ENCODE measurements at places on chromosomes 16 and 17.

DNA sequence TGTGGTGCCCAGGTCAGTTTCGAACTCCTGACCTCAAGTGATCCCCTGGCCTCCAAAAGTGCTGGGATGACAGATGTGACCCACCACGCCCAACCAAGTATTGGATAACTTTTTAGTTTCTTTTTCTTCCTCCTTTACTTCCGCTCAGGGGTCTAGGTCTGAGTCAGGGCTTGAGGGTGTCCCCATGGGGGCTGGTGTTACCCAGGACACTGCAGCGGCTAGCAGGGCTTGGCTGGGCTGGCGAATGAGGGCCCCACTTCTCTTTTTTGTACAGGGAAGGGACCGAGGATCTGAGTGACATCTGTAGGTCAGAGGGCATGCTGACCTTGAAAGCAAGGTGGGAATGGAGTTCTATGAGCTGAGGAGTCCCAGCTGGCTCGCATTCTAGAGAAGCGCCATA is 24.9 kb downstream of the RAB11FIP3 start:
- peak; percentile 46 for DNase-seq

DNA sequence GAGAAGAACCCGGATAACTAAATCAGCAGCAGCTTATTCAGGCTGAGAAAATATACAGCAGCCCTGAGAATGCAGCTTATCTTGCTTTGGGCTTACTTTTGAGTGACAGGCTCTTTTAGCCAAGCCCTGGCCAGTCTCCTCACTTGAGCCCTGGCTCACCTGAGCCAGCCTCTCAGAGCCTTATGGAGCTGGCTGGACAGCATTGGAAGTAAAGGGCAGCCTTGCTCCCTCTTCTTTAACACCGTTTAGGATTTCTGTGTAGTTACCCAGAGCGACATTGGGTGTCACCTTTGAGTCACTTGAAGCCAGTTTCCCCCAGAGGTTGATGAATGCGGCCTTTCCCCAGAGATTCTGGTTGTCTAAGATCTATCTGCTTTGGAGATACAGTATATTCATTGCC is 7.7 kb upstream of the NPIPB2 start:
- peak; percentile 47 for DNase-seq

DNA sequence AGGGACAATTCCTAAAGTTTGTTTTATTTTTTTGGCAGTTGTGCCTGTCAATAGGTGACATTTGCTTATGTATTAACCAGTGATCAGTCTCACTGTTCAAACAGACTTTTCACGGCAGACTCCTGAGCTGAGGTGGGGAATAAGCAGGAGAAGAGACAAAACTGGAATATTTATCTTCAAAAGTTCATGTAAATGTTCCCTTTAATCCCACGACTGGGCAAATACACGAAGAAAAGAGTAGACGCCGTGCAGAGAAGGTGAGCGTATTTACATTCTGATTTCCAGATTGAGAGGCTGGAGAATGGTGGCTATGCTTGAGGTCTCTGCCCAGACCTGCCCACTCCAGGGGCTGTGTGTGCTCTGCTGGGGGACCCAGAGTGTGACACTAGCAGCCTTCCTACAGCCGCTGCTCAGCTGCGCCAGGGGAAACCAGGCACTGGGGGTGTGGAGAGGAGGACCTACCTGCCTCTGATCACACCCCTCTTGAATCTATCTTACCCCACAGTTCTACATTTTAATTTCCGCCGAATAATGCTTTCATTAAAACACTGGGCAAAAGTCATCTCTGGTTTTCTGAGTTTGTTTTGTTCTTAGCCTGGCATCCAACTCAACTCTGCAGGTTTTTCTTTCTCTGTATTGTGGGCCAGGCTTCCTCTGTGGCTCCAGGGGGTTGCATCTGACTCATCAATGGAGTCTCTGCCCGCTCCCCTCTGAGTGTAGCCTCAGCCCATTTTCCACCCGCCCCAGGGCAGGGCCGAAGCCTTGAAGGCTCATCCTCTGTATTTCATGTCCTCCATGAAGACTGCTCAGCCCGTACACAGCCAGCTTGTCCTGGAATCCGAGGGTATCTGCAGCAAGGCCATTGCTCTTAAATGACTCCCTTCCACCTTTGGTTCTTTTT is 237.1 kb downstream of the NTN1 start:
- no peak for DNase-seq

GRCh38 chr16:49278567-49278827 is 3.1 kb downstream of the CBLN1 start:
- DNase-seq: no peak

- DNase-seq: no peak
Measured at GRCh38 chr16:591231-591630, 1.4 kb downstream of the RAB40C start.

- no peak for DNase-seq
Measured at GRCh38 chr17:31820691-31821435, 38.2 kb downstream of the COPRS start.

DNA sequence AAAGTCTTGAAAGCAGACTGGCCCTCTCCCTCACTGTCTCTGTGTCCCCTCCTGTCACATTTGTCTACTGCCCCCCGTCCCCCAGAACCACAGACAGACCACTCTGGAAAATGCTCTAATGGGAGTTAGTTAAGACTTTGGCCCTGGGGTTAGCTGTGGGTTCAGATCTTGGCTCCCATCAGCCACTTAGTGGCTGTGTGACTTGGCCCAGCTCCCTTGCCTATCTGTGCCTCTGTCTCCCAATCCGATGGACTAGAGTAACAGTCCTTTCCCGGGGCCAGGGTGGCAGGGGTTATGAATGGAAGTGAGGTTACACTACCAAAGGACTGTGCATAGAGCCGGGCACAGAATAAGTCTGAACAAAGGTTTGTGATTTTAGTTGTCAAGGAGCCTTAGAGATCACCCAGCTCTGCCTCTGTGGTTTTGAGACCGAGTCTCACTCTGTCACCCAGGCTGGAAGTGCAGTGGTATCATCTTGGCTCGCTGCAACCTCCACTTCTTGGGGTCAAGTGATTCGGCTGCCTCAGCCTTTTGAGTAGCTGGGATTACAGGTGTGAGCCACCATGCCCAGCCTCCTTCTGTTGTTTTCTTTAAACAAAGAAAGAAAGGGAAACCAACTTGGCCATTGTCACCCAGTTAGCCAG is 23.7 kb downstream of the PPL start:
- no peak for DNase-seq

- no peak for DNase-seq
Measured at GRCh38 chr17:64261417-64262145, 1.5 kb downstream of the TEX2 start.

- peak; percentile 85 for DNase-seq
Measured at GRCh38 chr16:67803894-67804293, 2.5 kb downstream of the RANBP10 start.

DNA sequence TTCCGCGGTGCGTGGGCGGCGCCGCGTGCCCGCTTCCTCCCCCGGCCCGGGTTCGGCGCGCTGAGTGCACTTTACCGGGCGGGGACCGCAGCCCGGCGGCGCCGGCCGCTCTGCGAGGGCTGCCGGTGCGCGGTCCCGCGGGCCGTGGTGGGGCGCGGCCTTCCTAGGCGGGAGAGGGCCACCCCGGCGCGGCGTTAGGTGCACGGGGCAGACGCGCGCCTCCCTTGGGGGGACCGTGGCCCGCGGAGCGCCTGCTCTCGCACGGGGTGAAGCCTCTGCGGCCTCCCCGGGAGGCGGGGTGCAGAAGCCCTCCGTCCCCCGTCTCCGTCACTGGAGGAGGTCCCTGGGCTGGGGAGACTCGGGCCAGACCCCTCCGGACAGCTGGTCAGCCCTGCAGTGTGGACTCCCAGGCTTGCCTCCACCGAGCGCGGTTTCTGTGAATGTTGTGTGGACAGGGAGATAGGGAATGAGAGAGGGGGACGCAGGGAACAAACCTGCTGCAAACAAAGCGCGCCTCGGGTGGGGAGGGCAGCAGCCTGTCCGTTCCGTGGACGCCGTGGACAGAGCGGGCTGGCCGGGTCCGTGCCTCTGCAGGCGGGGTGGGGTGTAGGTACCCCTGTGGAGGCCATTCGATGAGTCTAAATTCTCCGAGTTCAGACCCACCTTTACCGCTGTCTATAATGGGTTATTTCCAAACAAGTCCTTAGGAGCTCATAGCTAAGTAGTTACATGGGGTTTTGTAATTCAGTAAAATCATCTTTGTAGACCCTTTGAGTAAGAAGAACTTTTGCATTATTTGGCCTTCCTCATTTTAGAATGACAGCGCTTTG is 721 bp downstream of the TBCD start:
- no peak for DNase-seq

DNA sequence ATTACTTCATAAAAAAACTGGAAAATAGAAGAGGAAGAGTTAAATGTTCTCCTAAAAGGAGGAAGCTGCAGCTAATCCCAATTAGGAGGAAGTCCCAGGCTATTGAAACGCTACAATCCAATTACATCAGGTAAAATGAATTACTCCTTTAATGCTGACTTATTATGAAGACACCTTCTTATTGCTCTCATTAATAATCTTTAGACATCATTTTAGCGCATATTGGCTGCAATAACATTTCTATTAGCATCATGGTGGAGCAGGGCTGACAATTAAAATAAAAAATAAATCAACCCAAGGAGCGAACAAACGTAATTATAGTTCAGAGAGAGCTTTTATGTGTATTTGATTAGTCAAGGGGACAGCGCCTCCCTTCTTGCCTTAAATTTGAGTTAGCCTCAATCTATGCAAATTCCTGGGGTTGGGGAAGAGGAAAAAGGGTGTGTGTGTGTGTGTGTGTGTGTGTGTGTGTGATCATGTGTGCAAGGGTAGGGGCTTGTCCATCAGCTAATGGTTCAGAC is 109.0 kb upstream of the IRX6 start:
- no peak for DNase-seq

GRCh38 chr17:38572669-38573365 is 32.9 kb downstream of the SRCIN1 start:
- DNase-seq: no peak

GRCh38 chr16:31179219-31179746 is 656 bp upstream of the FUS start:
- DNase-seq: peak; percentile 19

GRCh38 chr16:1150511-1150982 is 2.4 kb upstream of the CACNA1H start:
- no peak for DNase-seq

DNA sequence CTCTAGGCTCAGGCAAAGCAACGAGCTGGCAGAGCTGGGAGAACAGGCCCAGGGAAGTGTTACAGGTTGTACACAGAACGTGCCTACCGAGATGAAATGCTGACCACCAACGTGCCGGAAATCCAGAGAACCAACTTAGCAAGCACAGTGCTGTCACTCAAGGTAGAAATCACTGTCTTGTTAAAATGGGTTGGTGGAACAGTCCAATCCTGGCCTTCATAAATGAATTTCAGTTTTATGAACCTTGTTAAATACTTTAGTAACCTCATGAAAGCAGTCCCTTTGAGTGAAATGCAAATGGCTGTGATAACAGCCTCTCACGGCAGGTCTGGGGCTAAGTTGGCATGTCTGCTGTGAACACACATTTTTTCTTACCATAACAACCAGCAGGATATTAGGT is 29.0 kb downstream of the ETV4 start:
- no peak for DNase-seq

DNA sequence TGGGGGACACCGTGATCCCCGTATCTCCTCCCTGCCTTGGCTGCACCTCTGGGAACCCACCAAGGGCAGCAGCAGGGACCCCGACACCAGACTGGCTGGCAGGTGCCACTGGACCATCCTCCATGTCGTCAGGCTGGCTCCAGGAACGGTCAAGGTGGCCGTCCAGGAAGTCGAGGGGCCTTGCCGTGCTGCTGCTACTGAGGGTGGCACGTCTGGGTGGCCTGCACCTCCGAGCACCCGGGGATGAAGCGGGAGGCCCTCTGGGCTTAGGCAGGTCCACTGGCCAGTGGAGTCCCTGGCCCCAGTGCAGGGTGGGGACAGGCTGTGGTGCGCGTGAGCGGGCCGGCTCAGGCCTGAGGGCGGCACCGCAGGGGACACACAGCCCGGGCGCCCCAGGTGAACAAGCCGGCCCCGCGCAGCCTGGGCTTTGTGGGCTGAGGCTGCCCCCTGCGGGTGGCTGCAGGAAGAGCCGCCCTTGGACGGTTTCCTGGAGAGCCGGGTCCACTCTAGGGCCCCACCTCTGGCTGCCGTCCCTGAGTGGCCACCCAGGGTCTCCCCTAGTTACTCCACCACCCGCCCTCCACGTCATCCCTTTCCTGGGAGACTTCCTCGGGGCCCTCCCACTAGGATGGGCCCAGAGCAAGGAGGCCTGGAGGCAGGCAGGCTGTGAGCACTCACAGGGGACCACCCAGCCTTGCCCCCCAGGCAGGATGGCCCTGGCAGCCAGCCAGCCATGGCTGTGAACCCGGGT is 42.8 kb upstream of the ZC3H18 start:
- DNase-seq: peak; percentile 31

GRCh38 chr16:29974291-29975133 is 844 bp downstream of the TAOK2 start:
- peak; percentile 73 for DNase-seq

DNA sequence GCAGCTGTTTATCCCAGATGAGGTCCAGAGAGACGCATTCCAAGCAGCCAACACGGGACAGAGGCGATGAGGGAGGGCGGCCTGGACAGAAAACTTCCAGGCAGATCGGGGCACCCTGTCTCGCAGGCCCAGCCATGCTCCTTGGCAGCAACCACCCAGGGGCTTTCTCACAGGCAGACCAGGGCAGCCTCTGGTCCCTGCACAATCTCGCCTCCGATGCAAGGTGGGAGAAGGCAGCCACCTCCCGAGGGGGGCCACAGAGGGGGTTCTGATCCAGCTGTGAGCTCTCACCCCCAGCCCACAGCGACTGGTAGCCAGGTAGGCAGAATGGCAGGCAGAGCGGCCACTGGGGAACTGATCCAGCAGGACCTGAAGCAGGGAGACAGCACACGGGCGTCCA is 48.7 kb downstream of the LMF1 start:
- DNase-seq: no peak

- DNase-seq: no peak
Measured at GRCh38 chr16:25966172-25967097, 274.7 kb downstream of the HS3ST4 start.

- DNase-seq: no peak
Measured at GRCh38 chr16:1940273-1941161, 2.5 kb downstream of the MSRB1 start.

- peak; percentile 99 for DNase-seq
Measured at GRCh38 chr17:13931111-13931526, 138.2 kb upstream of the COX10 start.

- no peak for DNase-seq
Measured at GRCh38 chr17:17570798-17571716, 20.5 kb downstream of the PEMT start.

DNA sequence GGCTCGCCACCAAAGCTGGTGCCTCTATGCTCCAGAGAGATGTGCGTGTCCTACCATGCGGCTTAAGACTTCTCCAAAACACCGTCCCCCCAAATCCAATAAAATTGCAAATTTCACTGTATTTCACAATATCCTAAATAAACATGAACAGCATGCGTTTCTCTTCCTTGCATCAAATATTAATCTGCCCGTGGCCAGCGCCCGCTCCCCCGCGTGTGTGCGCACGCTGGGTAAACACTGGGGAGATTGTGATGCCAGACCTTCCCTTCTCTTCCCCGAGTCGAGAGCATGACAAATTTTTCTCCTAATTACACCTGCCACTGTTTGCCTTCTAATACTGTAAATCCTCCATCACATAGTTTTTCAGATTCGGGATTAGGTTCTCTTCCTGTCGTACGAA is 148.1 kb downstream of the MRM1 start:
- DNase-seq: no peak

- peak; percentile 20 for DNase-seq
Measured at GRCh38 chr16:67431775-67432505, 1.0 kb downstream of the HSD11B2 start.

GRCh38 chr17:55056526-55056925 is 88.0 kb downstream of the STXBP4 start:
- no peak for DNase-seq
